ENCODE measurements at places on chromosomes 12 and 14.

DNA sequence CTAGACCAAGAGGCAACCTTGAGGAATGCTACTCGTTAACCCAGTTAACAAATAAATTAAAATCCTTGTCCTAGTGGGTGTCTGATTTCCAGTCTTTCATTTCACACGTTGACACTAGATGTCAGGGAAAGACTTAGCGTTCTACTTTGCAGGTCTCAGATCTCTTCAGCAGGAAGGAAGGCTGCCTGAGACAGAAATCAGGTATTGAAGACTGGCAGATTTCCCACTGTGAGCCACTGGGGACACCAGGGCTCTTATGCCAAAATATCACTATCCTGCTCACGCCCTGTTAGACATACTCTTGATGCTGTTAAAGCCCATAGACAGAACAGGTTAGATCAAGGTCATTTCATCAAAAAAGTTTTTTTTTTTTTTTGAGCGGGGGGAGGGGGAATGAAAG is 33.0 kb downstream of the EMP1 start:
- DNase-seq = no peak

DNA sequence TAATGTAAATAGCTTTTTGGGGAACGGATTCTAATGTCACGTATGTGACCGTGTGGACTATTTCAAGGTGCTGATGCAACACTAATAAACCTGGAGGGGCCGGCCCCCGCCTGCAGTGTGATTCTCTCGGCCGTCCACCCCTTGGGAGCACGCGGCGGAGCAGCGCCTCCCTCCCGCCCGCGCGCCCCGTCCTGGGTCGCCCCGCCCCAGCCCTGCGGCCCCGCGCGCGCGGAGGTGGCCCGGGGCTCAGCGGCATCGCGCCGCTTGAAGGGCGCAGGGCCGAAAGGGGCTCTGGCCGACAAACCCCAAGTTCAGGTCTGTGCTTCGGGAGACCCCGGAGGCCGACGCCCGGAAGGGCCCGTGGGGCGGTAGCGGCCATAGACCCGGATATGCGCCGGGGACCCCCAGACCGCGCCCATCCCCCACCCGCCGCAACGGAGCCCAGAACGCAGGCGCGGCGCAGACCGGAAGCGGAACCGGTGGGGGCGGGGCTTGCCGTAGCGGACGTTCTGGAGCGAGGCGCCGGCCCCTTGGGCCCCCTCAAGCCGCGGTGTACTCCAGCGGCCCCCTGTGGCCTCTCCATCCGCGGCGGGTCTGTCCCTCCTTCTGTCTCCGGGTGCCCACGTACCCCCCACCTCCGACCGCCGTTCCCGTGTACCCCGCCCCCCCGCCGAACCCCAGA is at the start of gene TEX22:
Gene TEX22, plus strand, starts transcription at position 495 of the 682 bp plus-strand sequence. CDS start 803 bp downstream, outside the sequence.
- peak; percentile 71 for DNase-seq

GRCh38 chr12:31316891-31317290 is 9.1 kb downstream of the SINHCAF start:
- no peak for DNase-seq

- DNase-seq = no peak
Observed at GRCh38 chr12:84413656-84414055, 498.9 kb downstream of the SLC6A15 start.

DNA sequence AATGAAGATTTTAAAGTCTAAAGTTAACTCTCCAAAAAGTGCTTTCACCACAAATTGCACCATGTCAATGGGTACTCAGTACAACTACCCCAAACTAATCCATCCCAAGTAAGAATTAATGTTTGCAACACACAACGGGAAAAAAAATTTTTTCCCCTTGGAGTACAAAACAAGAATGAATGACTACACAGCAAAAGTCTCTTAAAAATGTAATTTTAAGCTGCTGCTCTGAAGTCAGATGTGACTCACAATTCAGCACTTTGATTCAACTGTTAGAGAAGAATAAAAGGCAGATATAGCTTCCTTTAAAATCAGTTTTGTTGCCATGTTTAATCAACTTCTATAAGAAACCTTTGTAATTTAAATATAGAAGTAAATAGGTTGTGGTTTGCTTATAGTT is 42.5 kb upstream of the VPS33A start:
- no peak for DNase-seq

DNA sequence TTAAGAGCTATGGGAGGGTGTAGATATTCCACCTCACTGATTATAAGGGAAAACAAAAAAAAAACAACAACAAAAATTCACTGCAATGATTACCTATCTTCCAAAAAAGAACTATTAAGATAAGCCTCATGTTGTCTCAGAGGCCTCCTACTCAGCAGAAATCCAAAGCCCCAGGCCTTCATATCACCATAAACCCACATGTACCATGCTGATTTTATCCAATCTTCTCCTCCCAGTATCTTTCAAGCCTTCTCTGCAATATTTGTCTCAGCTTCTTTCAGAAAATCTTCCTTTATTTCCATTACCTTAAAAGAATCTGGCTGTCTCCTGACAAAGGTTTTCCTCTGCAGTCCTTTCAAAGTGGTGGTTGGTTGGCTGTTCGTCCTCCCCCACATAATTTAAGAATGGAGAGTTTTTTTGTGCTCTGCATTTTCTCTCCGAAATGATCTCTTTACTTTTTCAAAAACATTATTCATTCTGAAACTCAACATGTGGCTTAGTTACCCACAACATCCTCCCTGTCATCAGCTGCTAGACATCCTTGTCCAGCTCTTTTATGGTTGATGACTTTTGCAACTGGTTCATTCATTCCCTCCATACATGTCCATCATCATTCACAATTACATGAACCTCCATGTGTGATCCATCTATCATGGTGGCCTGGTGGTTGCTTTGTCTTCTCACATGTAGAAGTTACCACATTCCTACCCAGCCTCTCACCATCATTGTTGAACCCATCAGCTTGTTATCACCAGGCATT is 2.9 kb upstream of the EPYC start:
- no peak for DNase-seq

DNA sequence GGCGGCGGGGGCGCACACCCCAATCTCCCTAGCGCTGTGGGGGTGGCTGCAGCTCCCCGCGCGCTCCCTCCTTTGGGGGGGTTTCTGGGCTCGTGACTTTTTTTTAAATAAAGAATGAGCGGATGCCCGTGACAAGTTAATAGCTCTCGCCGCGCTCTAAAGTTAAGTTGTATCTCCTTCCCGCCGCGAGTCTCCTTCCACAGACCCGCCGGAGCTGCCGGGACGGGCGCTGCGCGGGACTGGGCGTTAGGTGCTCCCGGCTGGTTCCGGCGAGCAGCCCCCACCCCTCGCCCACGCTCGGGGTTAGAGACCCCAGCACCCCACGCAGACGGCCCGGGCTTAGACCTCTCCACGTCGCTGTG is 82.6 kb upstream of the HMGA2 start:
- peak; percentile 53 for DNase-seq

DNA sequence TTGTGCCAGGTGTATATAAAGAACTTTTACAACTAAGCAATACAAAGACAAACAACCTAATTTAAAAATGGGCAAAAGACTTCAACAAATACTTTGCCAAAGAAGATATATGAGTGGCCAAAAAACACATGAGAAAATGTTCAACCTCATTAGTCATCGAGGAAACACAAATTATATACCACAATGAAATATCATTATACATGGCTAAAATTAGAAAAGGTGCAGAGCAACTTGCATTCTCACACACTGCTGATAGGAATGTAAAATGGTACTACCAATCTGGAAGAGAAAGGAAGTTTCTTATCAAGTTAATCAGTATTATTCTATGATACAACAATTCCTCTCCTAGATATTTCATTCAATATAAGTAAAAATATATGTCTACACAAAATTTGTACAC is 131.6 kb upstream of the FRMD6 start:
- no peak for DNase-seq

Measured in HAP-1 (cell line).